ENCODE measurements at places on chromosomes 3 and 15.

DNA sequence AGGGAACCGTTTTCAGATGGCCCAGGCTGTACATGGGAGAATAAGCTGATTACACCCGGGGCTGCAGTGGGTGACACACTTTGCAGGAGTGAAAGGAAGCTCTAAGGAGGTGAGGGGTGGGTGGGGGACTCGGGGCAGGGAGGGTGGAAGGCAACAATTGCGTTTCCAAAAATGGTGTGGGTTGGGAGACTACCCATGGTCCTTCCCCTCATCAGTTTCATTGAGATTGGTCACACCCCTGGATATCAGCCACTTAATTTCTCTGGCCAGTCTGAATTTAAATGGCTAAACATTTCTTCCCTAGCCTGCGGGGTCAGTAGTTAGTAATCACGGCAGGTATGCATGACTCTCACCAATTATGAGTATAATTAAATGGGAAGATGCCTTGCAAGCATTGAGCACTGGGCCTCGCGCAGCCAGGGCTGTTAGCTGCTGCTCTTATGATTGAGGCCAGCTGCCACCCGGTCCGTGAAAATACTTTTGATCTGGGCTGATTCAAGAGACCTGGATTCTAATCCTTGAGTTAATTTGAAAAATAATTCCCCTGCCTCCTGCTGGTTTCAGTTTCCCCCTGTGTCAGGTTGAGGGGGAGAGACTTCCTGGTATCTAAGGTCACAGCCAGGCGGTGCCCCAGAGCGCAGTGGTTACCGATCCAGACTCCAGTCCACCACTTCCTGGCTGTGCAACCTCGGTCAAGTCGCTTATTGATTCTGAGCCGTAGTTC lies 23.3 kb downstream of the SLC6A6 start:
- no peak for DNase-seq

GRCh38 chr3:61961900-61962299 lies 400.5 kb downstream of the PTPRG start:
- no peak for DNase-seq

DNA sequence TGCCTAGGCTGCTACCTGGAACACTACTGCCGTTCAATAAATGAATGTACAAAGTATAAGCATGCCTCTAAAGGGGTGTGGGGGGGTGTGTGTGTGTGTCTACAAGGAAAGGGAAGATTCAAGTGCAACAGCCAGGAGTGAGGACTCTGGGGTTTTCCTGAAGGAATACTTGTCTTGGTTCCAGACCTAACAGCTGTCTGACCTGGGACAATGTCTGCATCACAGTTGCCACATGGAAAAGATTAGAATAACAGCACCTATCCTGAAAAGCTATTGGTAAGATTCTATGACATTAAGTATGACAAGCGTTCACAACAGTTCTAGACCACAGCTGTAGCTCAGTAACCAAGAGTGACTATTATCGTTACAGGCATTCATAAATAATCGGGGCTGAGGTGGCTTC lies 345.2 kb downstream of the FOXP1 start:
- DNase-seq, result no peak

DNA sequence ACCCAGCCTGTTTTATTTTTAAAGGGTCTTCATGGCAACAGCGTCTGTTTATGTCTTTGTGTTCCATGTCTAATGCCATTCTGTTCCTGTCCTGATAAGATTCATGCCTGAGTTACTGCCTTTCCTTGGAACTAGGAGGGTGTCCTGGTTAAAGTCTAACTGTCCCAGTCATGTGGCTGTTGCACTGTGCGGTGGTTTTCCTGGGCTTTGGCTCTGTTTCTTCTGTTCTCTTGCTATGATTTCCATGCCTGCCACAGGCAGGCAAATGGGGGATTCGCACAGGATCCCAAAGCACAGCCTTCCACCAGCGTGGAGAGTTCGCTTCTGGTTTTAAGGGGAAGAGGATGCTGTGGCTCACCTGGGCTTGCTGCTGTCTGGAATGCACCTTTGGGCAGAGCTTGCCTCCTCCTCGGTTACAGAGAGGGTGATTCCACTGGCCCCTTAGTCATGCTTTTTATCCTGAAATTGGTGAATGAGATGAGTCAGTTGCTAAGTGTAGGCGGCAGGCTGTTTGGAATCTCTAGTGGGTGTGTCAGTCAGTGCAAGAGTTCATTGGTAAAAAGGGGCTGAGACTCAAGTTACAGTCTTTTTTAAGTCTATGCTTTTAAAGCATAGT lies 86.8 kb downstream of the CCK start:
- peak; percentile 91 for DNase-seq

DNA sequence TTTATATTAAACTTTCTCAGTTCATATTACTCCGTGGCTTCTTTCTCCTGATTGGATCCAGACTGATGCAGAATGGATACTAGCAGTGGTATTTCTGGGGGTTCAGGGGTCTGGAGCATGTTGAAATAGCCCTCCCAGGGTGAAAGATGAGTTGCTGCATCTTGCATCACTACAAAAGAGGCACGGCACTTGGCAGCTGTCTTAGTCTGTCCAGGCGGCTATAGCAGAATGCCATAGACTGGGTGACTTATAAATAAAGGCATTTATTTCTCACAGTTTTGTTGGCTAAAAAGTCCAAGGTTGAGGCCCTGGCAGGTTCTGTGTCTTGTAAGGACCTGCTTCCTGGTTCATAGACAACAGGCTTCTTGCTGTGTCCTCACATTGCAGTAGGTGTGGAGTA lies 660 bp upstream of the BCL2L10 start:
- DNase-seq, result no peak

DNA sequence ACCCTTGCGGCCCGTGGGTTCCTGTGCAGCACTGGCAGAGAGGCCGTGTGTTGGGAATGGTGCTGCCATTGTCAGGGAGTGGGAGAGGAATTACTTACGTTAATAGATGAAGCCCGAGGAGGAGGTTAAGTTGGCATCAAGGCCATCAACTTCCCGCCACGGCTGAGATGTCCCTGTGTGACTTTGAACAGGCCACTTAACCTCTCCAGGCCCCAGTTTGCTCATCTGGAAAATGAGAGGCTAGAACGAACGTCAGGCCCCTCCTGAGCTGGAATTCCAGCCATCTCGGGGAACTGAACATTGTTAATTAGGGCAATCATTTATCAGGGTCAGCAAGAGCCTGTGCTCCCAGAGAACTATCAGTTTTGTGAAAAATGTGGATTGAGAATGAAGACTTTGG lies 91.4 kb upstream of the MYZAP start:
- DNase-seq, result no peak

Measured in ACHN (cell line).